ENCODE measurements at places on chromosomes 6 and 20.

DNA sequence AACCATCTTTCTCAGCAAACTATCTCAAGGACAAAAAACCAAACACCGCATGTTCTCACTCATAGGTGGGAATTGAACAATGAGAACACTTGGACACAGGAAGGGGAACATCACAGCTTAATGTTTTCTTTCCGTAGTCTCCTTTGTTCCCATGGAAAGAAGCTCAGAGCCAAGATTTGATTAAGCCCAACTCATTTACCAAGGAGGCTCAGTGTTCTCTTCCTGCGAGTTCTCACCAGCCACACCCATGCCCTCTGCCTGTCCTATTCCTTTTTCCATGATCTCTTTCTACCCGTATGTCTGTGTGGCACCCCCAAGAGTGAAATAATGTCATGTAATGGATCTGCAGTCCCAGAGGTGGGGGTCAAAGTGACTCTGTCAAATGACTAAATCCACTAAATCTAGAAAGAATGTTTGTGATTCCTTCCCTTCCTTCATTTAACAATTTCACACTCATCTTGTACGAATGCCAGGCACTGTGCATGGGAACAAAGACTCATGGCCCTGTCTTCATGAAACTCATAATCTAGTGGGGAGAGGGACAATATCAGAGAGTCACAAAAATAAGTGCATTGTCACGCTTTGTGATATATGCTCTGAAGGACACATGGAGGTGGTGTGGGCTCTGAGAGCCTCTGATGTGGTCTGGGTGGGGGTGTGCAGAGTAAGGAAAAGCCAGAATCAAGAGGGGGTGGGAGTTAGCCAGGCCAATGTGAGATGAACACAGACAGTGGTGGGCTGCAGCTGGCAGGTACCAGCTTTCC is 292.1 kb downstream of the CDC5L start:
- no peak for DNase-seq

DNA sequence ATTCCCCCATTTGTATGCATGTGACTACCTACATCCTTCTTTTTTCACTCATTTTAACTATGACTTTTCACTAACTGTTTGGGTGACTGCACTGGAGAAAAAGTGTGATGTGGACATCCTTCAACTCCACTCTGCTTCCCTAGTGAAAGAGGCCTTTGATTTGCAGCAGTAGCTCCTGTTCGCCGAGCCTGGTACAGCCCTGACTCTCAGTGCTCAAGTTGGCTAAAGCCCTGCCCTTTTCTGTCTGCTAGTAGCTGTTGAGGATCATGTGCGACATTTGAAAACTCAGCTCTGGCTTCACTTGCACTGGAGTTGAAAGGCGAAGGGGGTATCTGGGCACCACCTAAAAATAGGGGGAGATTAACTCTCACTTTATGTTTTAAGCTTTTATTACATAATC is 42.1 kb downstream of the DAAM2 start:
- no peak for DNase-seq

- DNase-seq = no peak
Observed at GRCh38 chr20:3547906-3548305, 77.1 kb downstream of the ATRN start.

- no peak for DNase-seq
Observed at GRCh38 chr20:58141971-58142842, 86.2 kb downstream of the ANKRD60 start.

All from stimulated activated CD4-positive, alpha-beta T cell treated with anti-CD3 and anti-CD28 coated beads, Interleukin-1b, Interleukin-23, amount 100 ng/mL, for 1 hour (primary cell).